Common myeloid progenitor, CD34-positive (primary cell): ENCODE measurements at places on chromosomes 1 and 21.
A peak's percentile ranks its signal among the peaks of the same experiment; 100 is the strongest.

- no peak overlapping the region for H3K27ac ChIP-seq
- no peaks in the 10 kb centered on the region for H3K36me3 ChIP-seq
- no peak overlapping the region for H3K4me3 ChIP-seq
- no peaks in the 10 kb centered on the region for H3K4me1 ChIP-seq
- DNase-seq = no peak
- H3K27me3 ChIP-seq = peaks cover 4% of the 10 kb centered on the region
Measured at GRCh38 chr21:46012154-46012553, 30.6 kb downstream of the COL6A1 start.

DNA sequence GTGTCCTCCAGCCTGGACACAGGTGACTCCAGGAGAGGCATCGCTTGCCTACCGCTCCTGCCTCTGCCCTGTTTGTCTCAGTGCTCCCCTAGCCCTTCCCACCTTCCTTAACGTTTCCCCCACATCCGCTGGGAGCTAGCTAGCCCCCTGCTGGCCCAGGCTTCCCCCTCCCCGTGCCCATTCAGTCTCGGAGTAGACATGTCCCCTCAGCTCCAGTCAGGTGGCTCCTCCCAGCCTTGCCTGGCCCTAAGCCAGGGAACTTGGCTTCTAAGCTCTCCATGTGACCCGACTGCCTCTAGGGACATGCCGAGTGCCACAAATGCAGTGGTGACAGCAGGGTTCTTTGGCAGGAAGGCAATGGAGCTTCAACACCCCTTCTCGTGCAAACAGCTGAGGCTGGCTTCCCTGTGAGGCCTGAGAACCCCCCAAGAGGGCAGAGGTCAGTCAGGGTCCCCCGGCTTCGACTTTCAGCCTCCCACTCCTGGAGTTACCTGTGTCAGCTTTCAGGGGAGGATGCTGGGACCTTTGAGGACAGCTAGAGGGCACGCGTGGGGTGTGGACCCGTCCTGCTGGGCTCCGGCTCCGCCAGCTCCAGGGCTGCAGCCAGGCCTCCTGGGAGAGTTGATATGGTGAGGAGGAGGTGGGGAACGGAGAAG lies 16.2 kb downstream of the DRAXIN start:
- no peaks in the 10 kb centered on the region for H3K36me3 ChIP-seq
- H3K27ac ChIP-seq = no peak overlapping the region
- peaks cover 20% of the 10 kb centered on the region for H3K27me3 ChIP-seq
- no peaks in the 10 kb centered on the region for H3K4me1 ChIP-seq

DNA sequence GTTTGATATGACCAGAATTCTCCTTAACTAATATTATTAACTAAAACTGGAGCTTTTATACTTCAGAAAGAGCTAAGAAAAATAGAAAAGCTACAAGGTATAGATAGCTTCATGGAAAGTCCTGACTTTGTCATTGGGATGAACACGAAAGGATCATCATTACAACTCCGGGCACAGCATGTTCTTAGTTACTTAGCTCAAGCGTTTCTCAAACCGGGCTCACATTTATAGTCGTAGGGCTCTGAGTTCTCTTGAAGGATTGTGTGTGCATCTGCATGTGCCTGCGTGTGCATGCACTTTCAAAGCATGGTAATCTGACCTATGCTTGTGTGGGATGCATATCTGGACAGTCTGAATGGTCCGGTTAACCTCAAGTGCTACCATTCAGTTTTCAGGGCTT lies 20.4 kb upstream of the MAP10 start:
- DNase-seq = no peak
- no peak overlapping the region for H3K4me3 ChIP-seq
- no peaks in the 10 kb centered on the region for H3K27me3 ChIP-seq
- no peaks in the 10 kb centered on the region for H3K36me3 ChIP-seq
- H3K4me1 ChIP-seq = peaks cover 5% of the 10 kb centered on the region
- no peak overlapping the region for H3K27ac ChIP-seq

- peak; percentile 42 for DNase-seq
- no peaks in the 10 kb centered on the region for H3K27me3 ChIP-seq
- H3K4me1 ChIP-seq = peaks cover 2% of the 10 kb centered on the region
- no peak overlapping the region for H3K27ac ChIP-seq
Measured at GRCh38 chr1:89598450-89599331, 34.2 kb upstream of the LRRC8C start.

DNA sequence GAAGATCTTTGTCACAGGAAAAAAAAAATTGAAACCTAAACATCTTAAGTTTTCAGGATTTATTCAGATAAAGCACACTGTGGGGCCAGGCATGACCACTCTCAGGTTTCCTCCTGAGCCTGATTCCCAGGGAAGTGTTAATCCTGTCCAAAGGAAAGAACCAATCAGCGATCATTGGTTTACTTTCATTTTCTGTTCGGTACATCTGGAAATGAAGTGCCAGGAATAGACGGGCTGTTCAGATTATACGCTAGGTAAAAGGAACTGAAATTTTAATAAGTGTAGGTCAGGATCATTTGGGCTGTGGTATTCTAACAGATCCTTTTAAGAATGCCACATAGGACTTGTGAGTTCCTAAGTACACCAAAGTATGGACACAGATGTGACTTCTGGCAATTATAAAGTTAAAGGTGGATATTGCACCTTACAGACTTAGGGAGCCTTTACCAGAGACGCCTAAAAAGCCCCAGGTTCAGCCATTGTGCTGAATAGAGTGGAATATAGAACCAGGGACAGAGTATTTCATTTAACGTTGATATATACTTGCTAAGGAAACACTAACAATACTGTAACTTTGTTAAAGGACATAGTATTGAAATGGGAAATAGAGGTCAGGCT lies 9.3 kb upstream of the CACYBP start:
- peak; percentile 66 for DNase-seq
- no peaks in the 10 kb centered on the region for H3K4me1 ChIP-seq
- peak overlapping the region; percentile 84 for H3K27ac ChIP-seq
- no peaks in the 10 kb centered on the region for H3K36me3 ChIP-seq
- H3K4me3 ChIP-seq = peak overlapping the region; percentile 58

- no peaks in the 10 kb centered on the region for H3K36me3 ChIP-seq
- no peaks in the 10 kb centered on the region for H3K27me3 ChIP-seq
- peak overlapping the region; percentile 61 for H3K4me3 ChIP-seq
Measured at GRCh38 chr21:22575165-22575584, 1577.0 kb downstream of the NCAM2 start.

DNA sequence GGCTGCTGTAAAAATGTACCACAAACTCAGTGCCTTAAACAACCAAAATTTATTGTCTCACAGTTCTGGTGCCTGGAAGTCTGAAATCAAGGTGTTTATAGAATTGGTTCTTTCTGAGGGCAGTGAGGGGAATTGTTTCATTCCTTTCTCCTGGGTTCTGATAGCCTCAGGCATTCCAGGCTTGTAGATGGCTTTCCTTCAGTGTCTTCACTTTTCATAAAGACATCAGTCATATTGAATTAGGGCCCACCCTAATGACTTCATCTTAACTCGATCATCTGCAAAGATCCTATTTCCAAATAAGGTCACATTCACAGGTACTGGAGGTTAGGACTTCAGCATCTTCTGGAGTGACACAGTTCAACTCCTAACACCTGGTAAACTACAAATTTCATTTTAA lies 15.0 kb downstream of the CDKN2C start:
- no peak for DNase-seq
- H3K27ac ChIP-seq = no peak overlapping the region
- H3K36me3 ChIP-seq = no peaks in the 10 kb centered on the region
- H3K4me1 ChIP-seq = no peaks in the 10 kb centered on the region

DNA sequence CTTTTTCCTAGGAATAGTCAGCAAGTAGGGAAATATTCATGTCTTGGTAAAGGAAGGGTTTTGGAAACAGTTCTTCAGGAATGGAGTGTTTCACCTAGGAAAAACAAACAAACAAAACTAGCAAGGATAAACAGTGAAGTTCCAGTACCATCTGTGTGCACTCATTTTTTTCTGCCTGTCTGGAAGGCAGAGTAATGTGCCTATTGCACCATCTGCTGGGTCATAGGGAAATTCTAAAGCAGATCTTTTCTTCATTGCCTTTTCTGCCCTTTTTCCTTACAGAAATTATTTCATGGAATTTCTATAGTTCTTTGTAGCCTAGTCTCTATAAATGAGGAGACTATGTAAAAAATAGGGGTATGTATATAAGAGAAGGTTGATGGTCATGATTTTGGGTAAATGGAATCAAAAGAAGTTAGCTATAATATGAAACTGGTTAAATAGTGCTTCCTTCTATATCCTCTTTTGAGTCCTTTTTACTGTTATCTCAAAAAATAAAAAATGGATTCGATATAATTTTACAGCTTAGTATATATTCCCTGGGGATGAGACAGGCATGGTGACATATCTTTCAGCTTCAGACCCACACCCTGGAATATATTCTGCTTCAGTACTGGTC lies 3.4 kb upstream of the HRNR start:
- H3K27ac ChIP-seq = no peak overlapping the region
- no peaks in the 10 kb centered on the region for H3K36me3 ChIP-seq
- H3K4me3 ChIP-seq = no peak overlapping the region

GRCh38 chr1:82800721-82801120 lies 1000.0 kb downstream of the ADGRL2 start:
- H3K36me3 ChIP-seq = no peaks in the 10 kb centered on the region
- DNase-seq = no peak
- H3K27me3 ChIP-seq = no peaks in the 10 kb centered on the region
- no peak overlapping the region for H3K4me3 ChIP-seq
- no peaks in the 10 kb centered on the region for H3K4me1 ChIP-seq
- no peak overlapping the region for H3K27ac ChIP-seq

DNA sequence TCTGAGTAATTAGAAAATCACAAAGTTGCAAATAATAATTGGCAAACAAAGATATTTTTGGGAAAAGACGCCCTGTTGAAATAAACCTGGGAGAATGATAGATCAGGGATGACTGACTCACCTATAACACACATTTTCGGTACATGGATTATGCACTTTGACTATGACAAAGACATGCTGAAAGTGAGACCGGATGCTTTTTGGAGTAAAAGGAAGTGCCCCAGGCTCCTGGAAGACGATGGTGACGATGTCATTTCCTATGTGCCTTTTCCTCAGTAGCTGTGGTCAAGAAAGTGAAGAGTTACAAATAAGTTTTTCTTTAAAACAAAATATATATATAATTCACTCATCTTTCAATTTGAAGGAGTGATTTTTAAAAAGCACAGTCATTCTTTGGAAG lies 158.7 kb downstream of the SIPA1L2 start:
- H3K4me1 ChIP-seq = peaks cover 4% of the 10 kb centered on the region
- no peak overlapping the region for H3K27ac ChIP-seq
- H3K27me3 ChIP-seq = no peaks in the 10 kb centered on the region
- H3K36me3 ChIP-seq = no peaks in the 10 kb centered on the region
- no peak for DNase-seq

- no peaks in the 10 kb centered on the region for H3K36me3 ChIP-seq
- peak; percentile 51 for DNase-seq
- no peaks in the 10 kb centered on the region for H3K27me3 ChIP-seq
- peak overlapping the region; percentile 35 for H3K4me3 ChIP-seq
- H3K4me1 ChIP-seq = peaks cover 19% of the 10 kb centered on the region
- H3K27ac ChIP-seq = peak overlapping the region; percentile 6
Measured at GRCh38 chr1:230186003-230186863, 119.2 kb downstream of the GALNT2 start.

- H3K36me3 ChIP-seq = no peaks in the 10 kb centered on the region
- H3K27ac ChIP-seq = no peak overlapping the region
- H3K4me3 ChIP-seq = no peak overlapping the region
- H3K27me3 ChIP-seq = no peaks in the 10 kb centered on the region
- no peaks in the 10 kb centered on the region for H3K4me1 ChIP-seq
- DNase-seq = no peak
Measured at GRCh38 chr1:84269306-84269705, 32.2 kb upstream of the SAMD13 start.

DNA sequence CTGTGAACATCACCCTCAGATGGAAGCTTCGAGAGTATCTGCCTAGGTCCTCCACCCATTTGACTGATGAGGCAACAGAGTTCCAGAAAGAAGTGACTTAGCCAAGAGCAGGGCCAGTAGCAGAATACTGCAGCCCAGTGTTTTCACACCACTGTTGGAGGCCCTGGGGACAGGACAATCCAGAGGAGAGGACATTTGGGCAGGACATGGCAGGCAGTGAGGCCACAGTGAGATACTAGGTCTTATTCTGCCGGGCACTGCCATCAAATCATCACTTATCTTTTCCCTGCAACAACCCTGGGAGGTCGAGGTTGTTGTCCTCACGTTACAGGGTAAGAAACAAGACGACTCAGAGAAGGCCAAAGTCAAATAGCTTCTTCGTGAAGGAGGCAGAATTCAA lies 5.5 kb upstream of the FOXO6 start:
- H3K4me3 ChIP-seq = no peak overlapping the region
- H3K27ac ChIP-seq = no peak overlapping the region
- H3K27me3 ChIP-seq = peaks cover 11% of the 10 kb centered on the region
- H3K4me1 ChIP-seq = peaks cover 29% of the 10 kb centered on the region
- DNase-seq = no peak

GRCh38 chr21:34930971-34931370 lies 118.1 kb downstream of the RUNX1 start:
- H3K27ac ChIP-seq = no peak overlapping the region
- H3K27me3 ChIP-seq = no peaks in the 10 kb centered on the region
- no peak for DNase-seq
- H3K4me3 ChIP-seq = no peak overlapping the region
- peaks cover 31% of the 10 kb centered on the region for H3K4me1 ChIP-seq
- H3K36me3 ChIP-seq = peaks cover 2% of the 10 kb centered on the region

DNA sequence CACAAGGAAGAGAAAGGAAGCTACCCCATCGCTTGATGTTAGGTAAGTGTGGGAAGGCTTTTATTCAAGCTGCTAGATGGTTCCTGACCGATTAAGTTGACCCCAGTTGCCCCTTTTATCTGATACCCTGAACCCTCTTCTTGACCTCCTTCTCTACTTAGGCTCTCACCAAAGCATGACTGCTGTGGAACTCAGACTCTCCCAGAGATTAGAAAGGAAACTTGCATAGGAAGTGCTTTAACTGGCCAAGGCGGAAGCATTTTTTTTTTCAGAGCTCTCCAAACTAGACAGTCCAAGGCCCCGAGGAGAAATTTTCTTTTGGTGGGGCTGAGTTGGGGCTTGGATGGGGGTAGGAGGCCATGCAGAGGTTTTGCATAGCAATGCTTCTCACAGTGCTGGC lies 101.3 kb upstream of the USP24 start:
- H3K36me3 ChIP-seq = no peaks in the 10 kb centered on the region
- no peaks in the 10 kb centered on the region for H3K4me1 ChIP-seq
- no peaks in the 10 kb centered on the region for H3K27me3 ChIP-seq
- H3K4me3 ChIP-seq = no peak overlapping the region

- H3K27ac ChIP-seq = no peak overlapping the region
- H3K4me1 ChIP-seq = peaks cover 8% of the 10 kb centered on the region
- H3K4me3 ChIP-seq = no peak overlapping the region
- no peaks in the 10 kb centered on the region for H3K27me3 ChIP-seq
- no peaks in the 10 kb centered on the region for H3K36me3 ChIP-seq
Measured at GRCh38 chr1:172477741-172478140, 33.9 kb upstream of the PIGC start.

- H3K27me3 ChIP-seq = peaks cover 2% of the 10 kb centered on the region
- peak; percentile 10 for DNase-seq
- H3K27ac ChIP-seq = no peak overlapping the region
- H3K4me1 ChIP-seq = no peaks in the 10 kb centered on the region
Measured at GRCh38 chr1:157233131-157233530, 94.9 kb upstream of the ETV3 start.

- no peak overlapping the region for H3K27ac ChIP-seq
- H3K36me3 ChIP-seq = no peaks in the 10 kb centered on the region
- no peak overlapping the region for H3K4me3 ChIP-seq
- H3K4me1 ChIP-seq = no peaks in the 10 kb centered on the region
- DNase-seq = no peak
Measured at GRCh38 chr1:243793298-243793697, 56.7 kb downstream of the AKT3 start.

GRCh38 chr1:45478121-45478814 lies 12.7 kb downstream of the TESK2 start:
- no peaks in the 10 kb centered on the region for H3K4me1 ChIP-seq
- no peaks in the 10 kb centered on the region for H3K36me3 ChIP-seq
- no peak overlapping the region for H3K4me3 ChIP-seq
- H3K27ac ChIP-seq = no peak overlapping the region
- no peak for DNase-seq

- H3K4me3 ChIP-seq = no peak overlapping the region
- peaks cover 14% of the 10 kb centered on the region for H3K27me3 ChIP-seq
- H3K36me3 ChIP-seq = no peaks in the 10 kb centered on the region
- H3K27ac ChIP-seq = no peak overlapping the region
Measured at GRCh38 chr1:46749921-46750404, 31.0 kb upstream of the EFCAB14 start.
